Fibroblast of skin of back (primary cell): ENCODE measurements at places on chromosomes 3 and 15.

- DNase-seq, result no peak
Measured at GRCh38 chr3:79672075-79672474, 95.7 kb downstream of the ROBO1 start.

DNA sequence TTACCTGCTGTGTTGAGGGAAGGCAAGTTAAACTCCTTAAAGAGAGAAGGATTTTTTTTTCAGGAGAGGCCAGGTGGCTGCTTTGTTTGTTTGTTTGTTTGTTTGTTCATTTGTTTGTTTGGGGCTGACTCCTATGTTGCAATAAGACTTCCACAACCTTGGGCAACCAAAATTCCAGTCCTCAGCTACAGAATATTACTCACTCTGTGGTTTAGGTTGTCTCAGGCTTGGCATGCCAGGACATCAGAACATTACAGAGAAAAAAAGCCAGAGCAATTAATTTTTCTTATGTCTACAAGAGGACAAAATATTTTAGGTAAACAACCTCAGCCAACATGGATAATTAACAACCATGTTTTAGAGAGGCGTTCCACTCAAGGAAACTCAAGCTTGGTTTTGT lies 156.7 kb upstream of the ATP11B start:
- DNase-seq, result no peak

GRCh38 chr15:35127717-35128116 lies 42.6 kb upstream of the NANOGP8 start:
- DNase-seq, result no peak

DNA sequence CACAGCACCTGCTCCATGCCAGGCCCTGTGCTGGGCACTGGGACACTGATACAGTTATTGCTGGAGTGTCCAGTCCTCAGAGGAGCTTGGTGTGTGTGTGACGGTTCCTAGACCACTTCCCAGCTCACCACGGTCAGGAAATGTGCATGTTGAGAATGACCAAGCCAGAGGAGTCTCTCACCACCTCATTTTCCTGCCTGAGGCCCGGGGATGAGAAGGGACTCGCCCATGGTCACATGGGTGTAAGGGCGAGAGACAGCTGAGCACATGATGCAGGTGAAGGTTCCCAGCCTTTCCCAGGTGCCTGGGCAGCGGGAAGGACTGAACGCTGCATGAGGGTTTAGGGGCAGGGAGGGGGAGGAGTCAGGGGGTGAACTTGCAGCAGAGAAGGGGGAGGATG lies 180.9 kb upstream of the TLE3 start:
- no peak for DNase-seq

- DNase-seq, result no peak
Measured at GRCh38 chr3:113234028-113234427, 22.7 kb downstream of the BOC start.

- DNase-seq, result no peak
Measured at GRCh38 chr3:43627360-43627759, 5.5 kb upstream of the ANO10 start.

DNA sequence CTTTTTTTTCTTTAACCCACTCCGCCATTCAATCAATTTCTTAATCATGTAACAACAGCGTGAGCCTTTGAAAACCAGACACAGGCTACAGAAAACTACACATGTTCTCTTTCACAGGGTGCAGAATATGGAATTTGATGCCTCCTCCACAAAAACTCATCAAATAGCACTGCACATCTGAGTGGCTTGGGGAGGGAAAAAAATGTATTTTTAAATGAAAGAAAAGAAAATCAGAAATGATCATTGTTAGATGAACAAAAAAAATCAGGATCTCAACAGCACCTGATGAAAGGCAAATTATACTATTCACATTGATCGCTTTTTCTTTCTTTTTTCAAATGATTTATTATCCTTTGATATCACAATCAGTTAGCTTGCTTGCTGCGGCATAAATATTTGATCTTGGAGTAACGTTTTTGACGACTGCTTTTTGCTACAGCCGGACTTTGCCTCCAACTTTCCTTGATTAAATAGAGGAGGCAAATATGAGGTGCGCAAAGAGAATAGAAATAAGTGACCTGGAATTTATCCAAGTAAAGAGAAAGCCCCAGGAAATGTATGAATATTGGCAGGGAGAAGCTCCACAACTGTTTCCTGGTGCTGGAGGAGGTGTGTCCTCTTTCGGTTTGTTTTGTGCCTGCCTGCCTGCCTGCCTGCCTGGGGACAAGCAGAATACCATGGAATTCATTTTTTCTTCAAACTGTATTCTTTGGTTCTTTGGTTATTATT lies 63.1 kb downstream of the EDEM1 start:
- peak; percentile 16 for DNase-seq

DNA sequence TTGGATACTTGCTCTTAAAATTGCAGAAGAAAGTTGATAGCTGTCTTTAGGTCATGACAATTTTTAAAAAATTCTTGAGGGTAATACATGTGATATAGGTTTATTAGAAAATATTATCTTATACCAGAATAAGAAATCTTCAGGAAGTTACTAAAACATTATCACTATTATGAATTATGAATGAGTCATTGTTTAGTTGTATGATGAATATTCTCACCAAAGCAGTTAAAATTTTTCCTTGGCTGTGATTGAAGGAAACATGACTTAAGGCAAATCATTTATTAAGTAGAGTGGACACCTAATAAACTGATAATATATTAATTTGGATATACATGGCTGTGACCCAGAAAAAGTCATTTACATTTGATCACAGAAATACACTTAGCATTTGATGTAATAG lies 30.1 kb downstream of the APPL1 start:
- DNase-seq, result no peak

- no peak for DNase-seq
Measured at GRCh38 chr3:166900866-166901577, 479.1 kb downstream of the ZBBX start.

GRCh38 chr3:77513542-77513941 lies 473.6 kb downstream of the ROBO2 start:
- DNase-seq, result peak; percentile 72

DNA sequence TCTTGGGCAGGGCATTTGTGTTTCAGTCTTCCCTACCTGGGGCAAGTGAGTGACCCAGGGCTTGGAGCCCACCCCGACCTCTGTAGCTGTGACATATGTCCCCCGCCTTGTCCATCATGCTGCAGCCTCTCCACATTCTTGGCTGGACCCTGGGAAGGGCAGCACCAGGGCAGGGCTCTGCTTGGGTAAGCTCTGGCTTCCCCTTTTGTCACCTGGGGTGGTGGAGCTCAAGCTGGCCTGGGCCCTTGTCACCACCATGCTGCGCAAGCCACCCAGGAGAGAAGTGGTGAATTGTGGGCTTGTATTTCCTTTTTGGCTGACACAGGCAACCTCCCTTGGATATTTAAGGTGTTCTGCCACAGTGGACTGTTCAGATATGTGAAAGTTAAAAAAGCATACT lies 29.3 kb downstream of the SPSB4 start:
- no peak for DNase-seq

DNA sequence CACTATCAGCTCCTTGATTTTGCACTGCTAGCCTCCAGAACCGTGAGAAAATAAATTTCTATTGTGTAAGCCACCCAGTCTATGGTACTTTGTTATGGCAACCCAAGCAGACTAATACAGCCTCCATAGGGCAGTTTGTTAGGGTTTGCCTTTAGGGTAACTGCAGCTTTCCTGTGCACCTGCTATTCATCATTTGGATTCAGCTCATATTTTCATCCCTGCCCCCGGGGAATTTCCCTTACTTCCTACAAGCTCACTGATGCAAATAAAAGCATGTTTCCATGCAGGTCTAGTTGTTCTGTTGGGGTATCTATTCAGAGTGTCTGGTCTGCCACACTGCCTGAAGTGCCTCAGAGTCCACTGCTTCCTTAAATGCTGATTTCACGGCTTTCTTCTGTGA lies 48.6 kb upstream of the ATOSA start:
- no peak for DNase-seq
